GM18507 (cell line): ENCODE measurements at places on chromosomes 4 and X.

DNA sequence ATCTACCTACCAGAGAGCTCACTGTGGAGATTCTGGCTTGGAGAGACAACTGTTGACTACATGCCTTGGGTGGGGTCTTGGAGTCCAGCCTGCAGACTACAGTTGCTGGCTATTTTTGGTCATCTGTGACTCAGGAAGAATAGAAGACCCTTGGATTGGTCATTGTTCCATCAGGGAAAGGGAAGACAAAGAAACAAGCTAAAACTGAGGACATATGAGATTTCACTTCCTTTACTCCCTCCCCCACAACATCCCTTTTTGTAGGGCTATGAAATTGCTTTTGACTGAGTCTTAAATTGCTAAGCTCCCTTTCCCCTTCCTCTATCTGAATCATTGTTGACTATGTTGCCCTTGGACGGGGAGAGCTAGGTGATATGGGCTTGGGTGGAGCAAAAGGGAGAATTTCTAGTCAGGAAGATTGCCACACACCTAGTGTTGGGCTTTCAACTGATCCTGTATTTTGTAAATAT, 11.7 kb downstream of the MSN start:
- DNase-seq = no peak

- DNase-seq = no peak
Observed at GRCh38 chr4:142129931-142130330, 493.5 kb downstream of the IL15 start.

DNA sequence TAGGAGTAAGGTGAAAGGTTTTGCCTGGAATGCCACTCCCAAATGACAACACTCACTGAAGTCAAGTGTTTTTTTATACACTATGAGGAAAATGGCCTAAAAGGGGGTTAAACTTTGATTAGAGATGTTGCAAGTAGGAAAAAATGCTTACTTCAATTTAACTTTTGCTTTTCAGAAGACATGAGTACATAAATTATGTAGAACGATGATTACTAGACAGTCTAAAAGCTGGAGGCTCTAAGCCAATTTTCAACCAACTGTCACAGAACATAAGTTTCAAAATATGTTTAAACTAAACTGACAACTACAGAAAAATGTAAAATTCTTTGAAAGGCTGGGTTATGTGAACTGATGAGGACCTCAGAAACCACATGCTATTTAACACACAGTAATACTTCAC, 83.4 kb downstream of the SHISA3 start:
- DNase-seq = no peak

DNA sequence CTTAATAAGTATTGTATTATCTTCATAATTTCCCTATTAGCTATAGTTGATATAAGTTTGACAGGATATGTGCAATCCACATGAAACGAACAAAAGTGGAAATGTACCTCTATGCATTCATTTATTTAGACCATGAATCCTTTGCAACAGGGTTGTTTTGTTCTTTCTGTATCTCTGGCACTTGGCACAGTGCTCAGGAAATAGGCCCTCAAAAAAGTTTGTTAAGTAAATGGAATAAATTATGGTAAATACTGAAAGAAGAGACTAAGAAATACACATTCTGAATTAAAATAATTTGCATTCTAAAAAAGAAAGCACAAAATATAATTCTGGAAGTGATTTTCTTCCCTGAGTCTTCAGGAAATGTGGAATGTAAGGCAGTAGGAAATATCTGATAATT, 39.3 kb downstream of the TAPT1 start:
- no peak for DNase-seq

DNA sequence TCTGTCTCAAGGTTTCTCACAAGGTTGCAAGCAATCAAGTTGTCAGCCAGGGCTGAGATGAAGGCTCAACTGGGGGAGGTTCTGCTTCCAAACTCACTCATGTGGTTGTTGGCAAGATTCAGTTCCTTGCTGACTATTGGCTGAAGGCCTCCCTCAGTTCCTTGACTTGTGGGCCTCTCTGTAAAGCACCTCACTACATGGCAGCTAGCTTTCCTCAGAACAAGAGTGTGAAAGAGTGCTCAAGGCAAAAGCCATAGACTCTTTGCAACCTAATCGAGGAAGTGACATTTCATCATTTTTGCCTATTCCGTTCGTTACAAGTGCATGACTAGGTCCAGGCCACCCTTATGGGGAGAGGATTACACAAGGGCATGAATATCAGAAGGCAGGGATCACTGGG, 52.0 kb downstream of the CXorf58 start:
- DNase-seq = no peak
